ENCODE measurements at places on chromosomes 16 and 17.

DNA sequence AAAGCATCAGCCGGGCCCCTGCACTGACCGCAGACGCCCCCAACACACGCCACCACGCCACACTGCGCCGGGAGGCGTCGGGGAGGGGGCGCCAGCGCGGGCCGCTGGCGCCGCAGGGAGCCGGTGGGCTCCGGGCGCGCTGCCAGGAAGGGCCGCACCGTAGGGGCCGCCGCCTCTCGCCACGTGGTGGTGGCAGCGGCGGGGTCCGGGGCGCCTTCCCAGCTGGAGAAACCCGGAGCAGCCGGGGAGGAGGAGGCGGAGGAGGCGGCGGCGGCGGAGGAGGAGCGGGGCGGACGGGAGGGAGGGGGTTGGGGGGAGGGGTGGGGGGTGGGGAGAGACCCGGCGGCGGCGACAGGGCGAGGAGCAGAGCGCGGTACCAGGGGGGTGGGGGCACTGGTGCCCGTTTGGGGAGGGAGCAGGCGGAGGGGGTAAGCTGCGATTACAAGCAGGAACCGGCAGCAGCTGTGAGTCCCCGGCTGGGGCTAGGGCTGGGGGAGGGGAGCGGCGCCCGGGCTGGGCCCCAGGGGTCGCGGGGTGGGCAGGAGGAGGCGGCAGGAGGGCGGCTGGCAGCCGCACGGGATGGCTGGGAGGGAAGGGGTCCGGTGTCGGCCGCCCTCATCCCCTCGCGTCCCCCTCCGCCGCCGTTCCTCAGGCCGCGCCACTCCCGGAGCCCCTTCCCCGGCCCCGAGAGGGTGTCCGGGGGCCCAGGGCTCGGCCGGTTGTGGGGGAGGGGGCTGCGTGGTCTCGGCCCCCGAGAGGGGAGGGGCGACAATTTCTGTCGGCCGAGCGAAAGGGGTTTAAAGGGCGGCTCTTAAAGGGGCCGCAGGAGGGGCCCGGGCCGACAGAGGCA, at the start of gene TBKBP1:
TSS of gene TBKBP1 (plus strand) at position 431 of the 850 bp plus-strand sequence. CDS start 1,952 bp downstream, outside the sequence.
- peak; percentile 88 for DNase-seq

- no peak for DNase-seq
Observed at GRCh38 chr16:57251352-57251751, 6.3 kb downstream of the ARL2BP start.

DNA sequence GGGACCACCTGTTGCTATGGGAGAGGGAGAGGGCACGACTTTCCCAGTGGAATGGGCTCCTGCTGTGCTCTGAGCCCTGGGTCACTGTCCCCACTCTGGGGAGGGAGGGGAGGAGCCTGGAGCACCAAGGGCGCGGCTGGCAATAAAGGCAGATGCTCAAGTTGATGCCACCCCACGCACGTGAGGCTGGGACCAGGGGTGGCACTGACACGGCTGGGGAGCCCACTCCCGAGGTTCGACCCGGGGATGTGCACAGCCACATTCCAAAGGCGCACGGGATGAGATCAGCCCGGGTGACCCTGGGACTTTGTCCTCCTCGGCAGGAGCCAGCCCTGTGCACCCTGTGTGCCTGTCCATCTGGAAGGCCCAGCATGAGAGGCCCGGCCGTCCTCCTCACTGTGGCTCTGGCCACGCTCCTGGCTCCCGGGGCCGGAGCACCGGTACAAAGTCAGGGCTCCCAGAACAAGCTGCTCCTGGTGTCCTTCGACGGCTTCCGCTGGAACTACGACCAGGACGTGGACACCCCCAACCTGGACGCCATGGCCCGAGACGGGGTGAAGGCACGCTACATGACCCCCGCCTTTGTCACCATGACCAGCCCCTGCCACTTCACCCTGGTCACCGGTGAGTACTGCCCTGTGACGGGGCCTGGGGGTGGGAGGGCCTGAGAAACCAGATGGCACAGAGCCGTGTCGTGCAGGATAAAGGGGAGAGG, at the start of gene ENPP7:
TSS of gene ENPP7 (plus strand) at position 175 of the 715 bp plus-strand sequence. CDS start at position 372, 197 bp downstream.
- no peak for DNase-seq

- no peak for DNase-seq
Observed at GRCh38 chr17:82101767-82102679, 4.0 kb upstream of the FASN start.

DNA sequence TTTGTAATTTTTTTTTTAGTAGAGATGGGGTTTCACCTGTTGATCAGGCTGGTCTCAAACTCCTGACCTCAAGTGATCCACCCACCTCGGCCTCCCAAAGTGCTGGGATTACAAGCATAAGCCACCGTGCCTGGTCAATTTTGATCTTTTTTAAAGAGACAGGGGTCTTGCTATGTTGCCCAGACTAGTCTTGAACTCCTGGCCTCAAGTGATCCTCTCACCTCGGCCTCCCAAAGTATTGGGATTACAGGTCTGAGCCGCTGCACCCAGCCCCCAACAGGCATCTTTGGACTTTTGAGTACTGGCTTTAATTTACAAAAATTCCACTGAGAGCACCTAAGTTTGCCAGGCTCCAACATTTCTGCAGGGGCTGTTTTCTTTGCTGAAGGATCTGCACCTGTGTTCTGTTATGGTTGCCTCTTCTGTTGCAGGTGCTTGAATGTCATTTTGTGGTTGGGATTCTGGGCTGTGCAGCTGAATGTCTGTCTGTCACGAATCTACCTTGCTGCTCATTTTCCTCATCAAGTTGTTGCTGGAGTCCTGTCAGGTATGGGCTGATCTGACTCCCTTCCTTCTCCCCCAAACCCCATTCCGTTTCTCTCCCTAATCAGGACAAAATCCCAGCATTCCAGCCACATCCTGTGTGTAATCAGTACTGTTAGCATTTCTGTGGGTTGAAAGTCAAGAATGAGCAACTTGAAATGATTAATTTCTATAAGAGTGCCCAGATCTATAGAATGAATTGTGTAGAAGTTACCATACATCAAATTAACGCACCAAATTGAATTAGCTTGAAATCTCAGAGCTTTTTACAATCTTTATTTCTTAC, 8.5 kb downstream of the G6PC1 start:
- DNase-seq = no peak

DNA sequence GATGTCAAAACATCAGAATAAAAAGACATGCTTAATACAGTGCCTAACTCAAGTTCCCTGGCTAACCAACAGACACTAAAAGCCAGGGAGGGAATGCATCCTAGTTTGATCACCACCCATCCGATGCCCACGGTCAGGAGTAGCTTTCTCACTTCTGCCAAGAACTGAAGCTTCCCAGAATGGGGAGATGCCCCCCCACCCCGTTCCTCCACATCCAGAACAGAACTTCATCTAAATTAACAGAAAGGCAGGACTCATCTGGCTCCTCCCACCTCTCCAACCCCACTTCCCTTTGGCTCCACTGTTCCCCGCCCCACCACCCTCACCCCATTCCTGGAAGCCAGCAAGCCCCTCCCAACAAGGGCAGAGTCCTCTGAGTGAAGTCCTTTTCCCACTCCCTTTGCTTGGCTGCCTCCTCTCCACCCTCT, 33.7 kb downstream of the GDE1 start:
- no peak for DNase-seq

Measured in neuronal stem cell (in vitro differentiated cells).